ENCODE measurements at places on chromosomes 13 and 19. TPM values are rescaled to one million over a fixed set of nuclear protein-coding genes. Genes with fewer than 3 reads are reported as not detected.

EPSTI1 gene
- polyA plus RNA-seq, result 10.9 TPM

MYH14 gene
- not detected for polyA plus RNA-seq

IGFL2 gene
- polyA plus RNA-seq, result not detected

DNA sequence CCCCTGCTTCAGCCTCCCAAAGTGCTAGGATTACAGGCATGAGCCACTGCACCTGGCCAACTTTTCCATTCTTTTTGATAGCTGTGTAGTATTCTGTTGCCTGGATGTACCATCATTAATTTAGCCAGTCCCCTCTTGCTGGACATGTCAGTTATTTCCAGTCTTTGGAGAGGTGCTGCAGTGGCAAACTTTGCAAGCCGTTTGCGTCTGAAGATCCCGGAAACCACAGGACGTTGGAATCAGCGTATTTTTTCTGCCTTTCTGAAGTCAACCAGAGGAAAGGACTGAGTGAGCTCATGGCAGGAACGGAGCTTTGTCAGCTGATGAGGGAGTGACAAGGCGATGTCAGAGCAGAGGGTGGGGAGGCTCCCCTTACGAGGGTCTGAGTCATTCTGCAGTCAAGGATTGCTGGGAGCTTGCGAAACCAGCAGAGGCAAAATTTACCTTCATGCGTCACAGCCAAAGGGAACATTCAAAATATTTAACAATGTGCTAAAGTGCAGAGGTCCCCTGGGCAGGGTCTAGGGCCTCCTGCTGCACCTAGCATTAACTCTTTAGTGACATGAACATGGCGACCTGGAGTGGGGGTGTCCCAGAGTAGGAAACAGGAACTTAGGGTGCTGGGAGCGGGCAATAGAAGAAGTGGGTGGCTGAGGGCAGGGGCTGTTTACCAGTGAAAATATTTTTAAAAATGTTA, 5.6 kb downstream of the C5AR1 start:
- no peaks in the 10 kb centered on the region for H3K27me3 ChIP-seq
- peak overlapping the region; percentile 57 for H3K27ac ChIP-seq
- DNase-seq, result peak; percentile 99
- H3K36me3 ChIP-seq, result no peaks in the 10 kb centered on the region
- H3K4me1 ChIP-seq, result peaks cover 2% of the 10 kb centered on the region

GRCh38 chr13:113060557-113061270, 44.9 kb upstream of the F7 start:
- H3K36me3 ChIP-seq, result no peaks in the 10 kb centered on the region
- no peak overlapping the region for H3K4me3 ChIP-seq
- H3K27ac ChIP-seq, result no peak overlapping the region
- no peaks in the 10 kb centered on the region for H3K27me3 ChIP-seq
